Left cardiac atrium (tissue), 4 donors: ENCODE measurements at places on chromosomes 4 and X. TPM values are rescaled to one million over a fixed set of nuclear protein-coding genes. Genes with fewer than 3 reads are reported as not detected.
A peak's percentile ranks its signal among the peaks of the same experiment; 100 is the strongest.

- DNase-seq: no peak
These were observed 5.9 kb upstream of the SCARB2 start for GRCh38 chr4:76219299-76220055.

- DNase-seq: no peak
These were observed 31.8 kb downstream of the NAA11 start for GRCh38 chr4:79294064-79294463.

- DNase-seq: no peak
These were observed 115.0 kb upstream of the TLL1 start for GRCh38 chr4:165758086-165758485.

DNA sequence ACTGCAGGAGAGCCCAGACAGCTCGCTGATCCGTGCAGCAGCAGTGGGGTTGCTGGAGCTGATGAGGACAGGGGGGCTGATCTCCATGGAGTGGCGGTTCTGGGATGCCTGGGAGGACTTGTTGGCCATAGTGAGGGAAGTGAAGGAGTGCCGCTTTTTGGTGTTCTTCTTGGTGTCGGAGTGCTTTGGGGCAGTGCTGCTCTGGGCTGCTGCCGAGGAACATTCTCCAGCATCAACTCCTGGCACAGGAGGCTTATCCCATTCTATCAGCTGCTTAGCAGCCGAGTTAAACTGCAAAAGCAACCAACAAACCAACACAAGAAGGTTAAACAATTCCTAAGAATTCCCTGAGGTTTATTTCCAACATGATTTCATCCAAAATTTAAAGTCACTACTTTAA lies 126.3 kb upstream of the CBR4 start:
- no peak for DNase-seq

DNA sequence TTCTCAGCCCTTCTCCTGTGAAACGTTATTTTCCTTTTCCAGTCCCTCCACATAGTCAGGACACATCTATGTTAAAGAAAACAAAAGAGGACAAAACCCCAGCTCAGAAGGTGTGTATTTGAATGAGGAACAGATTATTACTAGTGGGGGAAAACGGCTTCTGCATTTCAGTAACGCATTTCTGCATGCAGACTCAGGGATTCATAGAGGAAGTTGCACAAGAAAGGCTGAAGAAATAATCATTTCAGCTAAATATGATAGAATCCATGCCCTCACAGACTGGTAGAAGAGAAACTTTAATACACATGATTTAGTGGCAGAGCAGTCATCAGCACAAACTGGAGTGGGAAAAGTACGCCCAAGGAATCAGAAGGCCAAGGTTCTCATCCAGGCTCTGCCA lies 270.8 kb upstream of the FGF13 start:
- DNase-seq: no peak

DNA sequence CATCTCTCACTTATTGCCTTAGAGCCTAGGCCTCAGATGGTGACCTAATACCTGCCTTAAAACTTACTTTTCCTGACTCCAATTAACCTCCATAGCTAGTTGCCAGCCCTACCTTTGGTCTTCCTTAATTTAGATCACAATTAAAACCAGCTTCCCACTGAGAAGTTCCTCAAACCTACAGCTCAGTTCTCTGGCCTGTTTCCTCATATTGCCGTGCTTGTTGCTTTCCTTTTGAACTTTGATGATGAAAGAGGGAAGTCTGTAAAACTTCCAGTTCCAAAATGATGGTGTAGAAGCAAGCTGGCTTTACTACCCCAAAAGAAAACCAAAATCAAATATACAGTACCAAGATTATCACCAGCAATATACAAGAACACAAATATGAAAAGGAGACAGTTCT lies 28.9 kb upstream of the CAMK2D start:
- no peak for DNase-seq

DNA sequence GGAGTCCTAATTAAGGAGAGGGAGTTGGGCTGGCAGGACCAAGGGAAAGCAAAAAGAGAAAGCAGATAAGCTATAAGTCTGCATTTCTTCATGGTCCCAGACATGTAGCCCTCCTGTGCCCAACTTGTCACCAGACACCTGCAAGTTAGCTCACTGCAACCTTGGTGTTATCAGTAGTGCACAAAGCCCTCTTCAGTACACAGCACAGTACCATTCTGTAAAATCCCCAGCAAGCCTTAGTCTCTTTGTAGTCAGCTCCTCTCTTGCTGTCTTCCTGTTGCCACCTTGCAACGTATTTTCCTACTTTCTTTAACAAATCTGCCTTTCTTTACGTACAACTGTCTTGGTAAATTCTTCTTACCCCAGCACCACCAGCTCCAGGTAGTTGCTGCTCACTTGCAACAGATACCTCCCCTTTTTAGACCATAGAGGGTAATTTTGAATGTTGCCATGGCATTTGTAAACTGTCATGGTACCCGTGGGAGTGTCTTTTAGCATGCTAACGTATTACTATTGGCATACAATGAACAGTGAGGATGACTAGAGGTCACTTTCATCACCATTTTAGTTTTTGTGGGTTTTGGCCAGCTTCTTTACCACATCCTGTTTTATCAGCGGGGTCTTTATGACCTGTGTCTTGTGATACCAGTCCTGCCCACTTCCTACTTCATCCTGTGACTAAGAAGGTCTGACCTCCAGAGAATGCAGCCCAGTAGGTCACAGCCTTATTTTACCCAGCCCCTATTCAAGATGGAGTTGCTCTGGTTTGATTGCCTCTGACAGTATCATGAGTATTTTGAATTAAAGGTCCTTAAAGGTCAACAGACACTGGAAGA lies 28.3 kb upstream of the AP1S2 start:
- no peak for DNase-seq

GRCh38 chr4:101199507-101200285 lies 147.6 kb downstream of the PPP3CA start:
- no peak for DNase-seq

DNA sequence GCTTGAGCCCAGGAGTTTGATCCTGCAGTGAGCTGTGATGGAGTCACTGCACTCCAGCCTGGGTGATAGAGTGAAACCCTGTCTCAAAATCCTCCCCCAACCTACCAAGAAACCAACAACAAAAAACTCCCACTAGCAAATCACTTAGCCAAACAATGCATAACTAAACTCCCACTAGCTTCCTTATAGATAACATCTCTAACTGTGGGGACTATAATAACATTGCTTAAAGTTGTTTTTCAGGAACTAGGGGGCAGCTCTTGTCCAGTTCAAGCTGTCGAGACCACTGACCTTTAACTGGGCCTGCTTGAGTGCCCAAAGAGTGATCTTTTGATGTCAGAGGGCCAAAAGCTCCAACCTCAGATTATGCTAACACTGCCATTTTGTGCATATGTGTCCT lies 81.7 kb downstream of the FREM3 start:
- DNase-seq: no peak

DNA sequence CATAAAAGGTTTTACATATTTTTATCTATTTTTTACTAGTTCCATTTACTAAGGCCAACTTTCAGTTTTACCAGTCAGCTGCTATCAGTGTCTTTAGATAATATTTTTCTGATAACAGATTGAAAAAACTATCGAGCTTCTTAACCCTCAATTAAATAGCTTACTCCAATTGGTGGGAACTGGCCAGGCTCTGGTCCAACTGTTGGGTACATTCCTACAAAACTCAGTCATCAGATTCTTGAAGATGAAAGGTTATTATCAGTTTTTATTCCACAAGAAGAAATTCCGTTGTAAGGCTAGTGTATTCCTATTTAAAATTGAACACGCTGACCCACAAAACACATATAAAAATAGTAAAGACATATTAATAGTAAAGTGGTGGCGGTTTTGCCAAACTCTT lies 346.2 kb downstream of the MAPK10 start:
- DNase-seq: no peak

- DNase-seq: peak; percentile 26
These were observed 13.4 kb downstream of the GIMD1 start for GRCh38 chr4:106355193-106355592.

GRCh38 chrX:19862634-19863211 lies 24.7 kb downstream of the SH3KBP1 start:
- no peak for DNase-seq

GRCh38 chrX:18714910-18715309 lies 7.5 kb downstream of the PPEF1 start:
- no peak for DNase-seq

DNA sequence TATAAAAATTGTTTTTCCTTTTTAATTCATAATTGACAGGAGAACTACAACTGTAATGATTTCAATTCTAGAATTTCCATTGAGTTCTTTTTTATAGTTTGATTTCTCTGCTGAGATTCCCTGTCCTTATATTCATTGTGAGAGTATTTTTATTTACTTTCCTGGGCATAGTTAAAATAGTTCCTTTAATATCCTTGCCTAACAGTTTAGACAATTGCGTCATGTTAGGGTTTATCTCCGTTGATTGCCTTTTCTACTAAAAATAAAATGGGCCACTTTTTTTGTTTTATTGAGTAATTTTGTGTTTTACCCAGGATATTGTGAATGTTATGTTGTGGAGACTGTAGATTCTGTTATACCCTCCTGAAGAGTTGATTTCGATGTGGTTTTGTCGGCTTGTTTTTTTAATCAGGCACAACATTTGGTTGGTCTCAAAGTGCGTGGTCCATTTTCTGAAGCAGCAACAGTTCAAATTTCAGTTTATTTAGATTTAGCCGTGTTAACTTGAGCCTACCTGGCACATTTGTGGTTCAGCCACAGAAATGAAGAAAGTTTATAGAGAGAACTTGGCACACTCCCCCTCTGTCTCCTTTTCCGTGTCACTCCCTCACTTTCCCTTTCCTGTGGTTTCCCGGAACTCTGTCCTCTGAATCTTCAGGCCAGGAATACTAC lies 16.0 kb upstream of the PRRG1 start:
- no peak for DNase-seq

- no peak for DNase-seq
These were observed 41.1 kb downstream of the IL13RA2 start for GRCh38 chrX:114976292-114976691.

DNA sequence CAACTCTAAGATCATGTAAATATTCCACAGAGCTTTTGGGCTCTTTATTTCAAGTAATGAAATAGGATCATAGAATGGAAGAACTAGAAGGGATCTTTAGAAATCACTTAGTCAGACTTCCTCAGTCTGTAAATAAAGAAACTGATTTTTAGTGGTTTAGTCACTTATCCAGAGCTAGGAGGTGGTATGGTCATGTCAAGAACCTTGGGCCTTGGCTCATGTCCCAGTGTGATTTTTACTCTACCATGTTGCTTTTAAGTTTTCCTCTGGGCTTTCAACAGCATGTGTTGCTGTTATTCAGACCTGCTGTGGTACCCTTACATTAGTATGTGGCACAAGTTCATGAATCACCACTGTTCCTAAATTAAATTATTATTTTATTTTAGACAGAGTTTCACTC lies 184.9 kb downstream of the FRAS1 start:
- no peak for DNase-seq

GRCh38 chrX:73829890-73830466 lies 267.0 kb downstream of the CHIC1 start:
- no peak for DNase-seq

DNA sequence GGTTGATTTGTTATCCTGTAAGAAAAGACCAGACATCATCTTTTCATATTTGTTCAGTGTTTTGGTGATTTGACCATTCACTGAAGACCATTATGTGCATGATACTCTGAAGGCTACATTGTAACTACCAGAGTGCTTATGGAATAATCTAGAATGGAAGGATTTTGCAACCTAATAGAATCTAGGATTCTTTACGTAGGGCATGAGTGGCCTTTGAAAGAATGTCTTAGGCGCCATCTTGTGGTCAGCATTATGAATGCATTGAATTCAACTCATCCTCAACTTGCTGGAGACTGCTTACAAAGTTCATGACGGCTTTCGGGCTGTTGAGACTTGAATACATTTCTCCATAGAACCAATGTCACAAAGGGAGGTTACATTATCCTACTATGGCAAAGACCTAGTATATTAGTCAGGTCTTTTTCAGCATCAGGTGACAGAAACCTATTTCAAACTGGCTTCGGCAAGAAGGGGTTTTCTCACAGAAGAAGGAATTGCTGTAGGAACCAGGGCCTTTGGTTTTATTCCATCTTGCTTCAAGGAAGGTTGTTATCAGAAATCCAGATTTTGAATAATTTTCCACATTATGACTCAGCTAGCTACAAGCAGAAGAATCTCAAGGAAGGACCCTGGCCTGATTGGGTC lies 104.1 kb downstream of the GPAT3 start:
- DNase-seq: no peak

DNA sequence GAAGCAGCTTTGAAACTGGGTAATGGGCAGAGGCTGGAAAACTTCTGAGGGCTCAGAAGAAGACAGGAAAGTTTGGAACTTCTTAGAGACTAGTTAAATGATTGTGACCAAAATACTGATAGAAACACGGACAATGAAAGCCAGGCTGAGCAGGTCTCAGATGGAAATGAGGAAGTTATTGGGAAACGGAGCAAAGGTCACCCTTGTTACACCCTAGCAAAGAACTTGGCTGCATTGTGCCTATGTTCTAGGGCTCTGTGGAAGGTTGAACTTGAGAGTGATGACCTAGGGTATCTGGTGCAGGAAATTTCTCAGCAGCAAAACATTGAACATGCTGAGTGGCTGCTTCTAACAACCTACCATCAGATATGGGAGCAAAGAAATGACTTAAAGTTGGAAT lies 50.8 kb upstream of the FBXW7 start:
- DNase-seq: no peak

DNA sequence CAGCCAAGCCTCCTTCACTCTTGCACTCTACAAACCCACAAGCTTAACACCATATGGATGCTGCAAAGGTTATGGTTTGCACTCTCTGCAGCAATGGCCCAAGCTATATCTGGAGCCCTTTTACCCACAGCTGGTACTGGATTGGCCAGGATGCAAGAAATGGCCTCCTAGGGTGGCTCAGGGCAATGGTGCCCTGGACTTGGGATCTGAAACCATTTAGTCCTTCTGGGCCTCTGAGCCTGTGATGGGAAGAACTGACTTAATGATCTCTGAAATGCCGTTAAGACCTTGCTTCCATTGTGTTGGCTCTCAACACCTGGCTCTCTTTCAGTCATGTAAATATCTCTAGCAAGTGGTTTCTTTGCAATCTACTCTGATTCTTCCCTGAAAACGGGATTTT lies 626.0 kb downstream of the KCTD8 start:
- no peak for DNase-seq

GRCh38 chr4:112370466-112370865 lies 73.3 kb downstream of the ALPK1 start:
- no peak for DNase-seq

- no peak for DNase-seq
These were observed 73.0 kb upstream of the WDFY3 start for GRCh38 chr4:85039526-85039925.

GRCh38 chr4:56042225-56042624 lies 93.5 kb downstream of the CEP135 start:
- no peak for DNase-seq

GRCh38 chr4:17117746-17118145 lies 219.3 kb upstream of the LDB2 start:
- no peak for DNase-seq

GRCh38 chr4:121824171-121824527 lies 466 bp upstream of the CCNA2 start:
- no peak for DNase-seq

GRCh38 chrX:17590892-17591740 lies 146.2 kb upstream of the SCML1 start:
- DNase-seq: peak; percentile 44

GRCh38 chr4:187071946-187072600 lies 348.4 kb upstream of the FAT1 start:
- no peak for DNase-seq

The CXXC4 gene
- total RNA-seq: 2.3 TPM

The DDX53 gene
- total RNA-seq: not detected

The SSX3 gene
- not detected for total RNA-seq

The TKTL2 gene
- not detected for total RNA-seq

The NDNF gene
- total RNA-seq: 4.2 TPM

The PAGE1 gene
- not detected for total RNA-seq

The APLN gene
- total RNA-seq: 18.0 TPM

The ERAS gene
- not detected for total RNA-seq

The ARMCX2 gene
- total RNA-seq: 35.9 TPM

The GPRIN3 gene
- total RNA-seq: 5.7 TPM

The SRPX gene
- total RNA-seq: 101 TPM

The SYP gene
- total RNA-seq: 1.8 TPM
